ENCODE measurements at places on chromosomes 13 and 19.

GRCh38 chr19:21317821-21318220 is 11.4 kb downstream of the ZNF708 start:
- DNase-seq: no peak

- no peak for DNase-seq
Measured at GRCh38 chr19:44782729-44783128, 5.0 kb downstream of the CBLC start.

GRCh38 chr13:62280590-62280989 is 864.9 kb upstream of the PCDH20 start:
- no peak for DNase-seq

GRCh38 chr13:76474356-76474755 is 411.8 kb downstream of the KCTD12 start:
- no peak for DNase-seq

DNA sequence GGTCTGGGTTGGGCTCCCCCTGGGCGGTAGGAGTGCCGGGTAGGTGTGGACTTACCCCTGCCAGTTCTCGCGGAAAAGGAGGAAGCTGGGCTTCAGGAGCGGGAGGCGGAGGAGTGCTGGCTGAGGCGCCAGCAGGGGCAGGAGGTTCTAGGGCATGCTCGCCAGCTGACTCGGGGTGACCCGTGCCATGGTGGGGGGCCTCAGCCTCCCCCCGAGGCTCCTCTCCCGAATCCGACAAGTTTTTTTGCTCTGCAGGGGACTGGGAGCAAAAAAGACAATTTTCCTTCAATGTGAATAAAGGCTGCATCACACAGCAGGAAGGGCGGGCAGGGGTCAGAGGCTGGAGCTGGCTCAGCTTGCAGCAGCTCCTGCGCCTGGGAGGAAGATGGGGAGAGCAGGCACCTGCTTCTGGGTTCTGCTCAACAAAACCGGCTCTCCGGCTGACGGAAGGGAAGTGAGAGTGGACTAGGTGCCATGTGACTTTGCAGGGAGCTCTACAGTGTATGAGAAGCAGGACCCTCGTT is 26.5 kb downstream of the RANBP3 start:
- DNase-seq: peak; percentile 56

DNA sequence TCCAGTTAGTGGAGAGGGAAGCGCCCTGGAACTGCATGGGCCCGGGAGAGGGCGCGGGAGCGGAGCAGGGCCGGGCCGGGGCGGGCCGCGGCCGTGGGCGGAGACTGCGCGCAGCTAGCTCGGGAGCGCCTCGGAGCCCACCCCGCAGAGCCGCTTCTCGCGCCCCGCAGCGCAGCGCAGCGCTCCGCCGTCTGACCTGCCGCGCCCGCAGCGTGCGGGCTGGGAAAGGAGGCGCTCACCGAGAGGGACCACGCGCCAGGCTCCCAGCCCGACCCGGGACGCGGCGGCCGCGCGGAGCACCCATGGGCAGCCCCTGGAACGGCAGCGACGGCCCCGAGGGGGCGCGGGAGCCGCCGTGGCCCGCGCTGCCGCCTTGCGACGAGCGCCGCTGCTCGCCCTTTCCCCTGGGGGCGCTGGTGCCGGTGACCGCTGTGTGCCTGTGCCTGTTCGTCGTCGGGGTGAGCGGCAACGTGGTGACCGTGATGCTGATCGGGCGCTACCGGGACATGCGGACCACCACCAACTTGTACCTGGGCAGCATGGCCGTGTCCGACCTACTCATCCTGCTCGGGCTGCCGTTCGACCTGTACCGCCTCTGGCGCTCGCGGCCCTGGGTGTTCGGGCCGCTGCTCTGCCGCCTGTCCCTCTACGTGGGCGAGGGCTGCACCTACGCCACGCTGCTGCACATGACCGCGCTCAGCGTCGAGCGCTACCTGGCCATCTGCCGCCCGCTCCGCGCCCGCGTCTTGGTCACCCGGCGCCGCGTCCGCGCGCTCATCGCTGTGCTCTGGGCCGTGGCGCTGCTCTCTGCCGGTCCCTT is at the start of gene MLNR:
Gene MLNR, plus strand, starts transcription at position 303 of the 820 bp plus-strand sequence. Its CDS starts 0 bp downstream, at position 303.
- peak; percentile 72 for DNase-seq

DNA sequence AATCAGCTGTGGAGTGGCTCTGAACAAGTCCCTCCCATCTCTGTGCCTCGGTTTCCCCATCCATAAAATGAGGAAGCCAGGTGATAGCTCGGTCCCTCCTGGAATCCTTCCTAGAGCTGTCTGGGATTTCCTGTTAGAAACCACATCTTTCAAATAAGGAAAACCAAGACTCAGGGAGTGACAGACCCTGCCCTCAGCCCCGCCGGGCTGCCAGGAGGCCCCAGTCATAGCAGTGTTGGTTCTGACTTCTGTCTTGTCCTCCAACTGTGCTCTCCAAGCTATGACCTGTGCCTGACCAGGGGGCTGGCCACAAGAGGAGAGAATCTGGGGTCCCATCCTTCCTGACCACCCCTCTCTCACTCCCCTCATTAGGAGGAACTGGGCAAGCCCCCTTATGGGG is 1.1 kb upstream of the SHD start:
- no peak for DNase-seq

- DNase-seq: no peak
Measured at GRCh38 chr19:46271481-46272197, 25.2 kb upstream of the HIF3A start.

- no peak for DNase-seq
Measured at GRCh38 chr13:98549728-98550317, 27.1 kb downstream of the STK24 start.

DNA sequence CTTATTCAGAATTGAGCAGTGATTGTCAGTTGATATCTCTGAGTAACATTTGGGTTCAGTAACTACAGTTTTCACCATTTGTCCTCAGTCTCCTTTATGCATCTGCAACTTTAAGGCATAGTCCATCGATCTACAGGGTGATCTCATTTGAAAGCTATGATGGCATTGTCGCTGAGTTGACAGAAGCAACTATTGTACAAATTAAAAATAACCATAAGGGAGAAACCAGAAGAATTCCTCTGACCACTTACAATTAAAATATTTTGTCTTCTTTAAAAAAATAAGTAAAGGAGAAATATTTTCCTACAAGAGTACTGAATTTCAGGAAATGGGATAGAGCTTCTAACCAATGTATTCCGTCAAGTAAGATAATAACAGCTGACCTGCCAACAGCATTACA is 30.6 kb downstream of the RAP2A start:
- DNase-seq: no peak

DNA sequence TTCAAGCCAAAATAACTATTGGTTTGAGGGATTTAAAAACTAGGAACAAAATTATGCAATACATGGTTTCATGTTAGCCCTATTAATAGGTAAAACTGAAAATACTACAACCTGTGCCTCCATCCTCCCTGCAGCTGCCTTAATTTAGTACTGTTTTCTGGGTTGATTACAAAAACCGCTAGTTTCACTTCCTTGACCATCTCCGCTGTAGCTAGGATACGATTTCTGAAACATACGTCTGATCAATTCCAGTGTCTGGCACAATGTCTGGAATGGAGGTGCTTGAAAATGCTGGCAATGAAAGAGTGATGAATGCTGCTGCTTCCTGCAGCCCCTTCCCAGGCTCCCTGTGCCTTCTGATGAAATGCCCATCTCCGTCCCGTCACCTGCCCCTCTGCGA is 273.5 kb downstream of the SHISA2 start:
- no peak for DNase-seq

- no peak for DNase-seq
Measured at GRCh38 chr19:50198431-50199258, 4.8 kb upstream of the MYH14 start.

- DNase-seq: no peak
Measured at GRCh38 chr19:48853483-48853882, 14.9 kb downstream of the PLEKHA4 start.

DNA sequence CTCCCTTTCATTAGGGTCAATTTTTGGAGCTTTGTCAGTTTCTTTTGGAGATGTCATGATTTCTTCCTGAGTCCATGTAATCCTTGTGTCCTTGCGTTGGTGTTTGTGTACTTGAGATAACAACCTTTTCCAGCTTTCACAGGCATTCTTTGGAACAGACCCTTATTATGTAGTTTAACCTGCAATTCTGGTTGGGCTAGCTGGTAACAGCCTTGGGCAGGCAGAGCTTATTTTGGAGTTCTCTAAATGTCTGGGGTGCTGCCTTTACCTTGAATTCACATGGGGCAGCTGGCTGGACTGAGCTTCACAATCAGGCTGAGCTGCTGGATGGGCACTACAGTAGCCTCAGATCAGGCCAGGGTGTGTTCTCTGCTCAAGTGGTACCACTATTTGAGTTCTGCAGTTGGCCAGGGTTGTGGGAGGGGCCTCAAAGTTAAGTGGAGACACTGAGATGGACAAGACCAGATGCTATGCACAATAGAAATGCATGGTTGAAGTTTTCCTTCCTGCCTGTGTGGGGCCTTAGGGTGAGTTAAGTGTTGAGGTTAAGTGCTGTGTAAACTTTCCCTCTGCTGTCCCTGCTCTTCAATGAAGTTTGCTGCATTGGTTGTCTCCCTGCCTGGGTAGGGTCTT is 277.3 kb downstream of the ATP8A2 start:
- no peak for DNase-seq

DNA sequence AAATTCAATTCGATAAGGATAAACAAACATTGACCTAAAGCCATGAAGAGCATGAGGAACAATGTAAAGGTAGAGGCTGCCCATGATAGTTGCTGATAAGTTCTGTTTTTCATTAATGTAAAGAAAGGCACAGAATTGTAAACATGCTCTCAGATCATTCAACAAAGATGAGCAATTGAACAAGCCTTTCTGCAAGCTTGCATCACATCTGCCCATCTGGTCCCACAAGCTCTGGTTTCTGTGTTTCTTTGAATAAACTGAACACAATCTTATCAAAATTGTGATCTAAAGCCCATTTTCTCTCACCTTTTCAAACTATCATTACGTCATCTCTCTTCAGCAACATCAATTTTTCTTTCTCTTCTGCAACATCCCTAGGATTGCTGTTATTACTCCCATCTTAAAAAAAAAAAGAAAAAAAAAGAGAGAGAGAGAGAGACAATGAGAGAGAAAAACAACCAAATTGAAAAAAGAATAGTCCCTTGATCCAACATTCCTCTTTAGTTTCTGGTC is 487.2 kb upstream of the GPC6 start:
- no peak for DNase-seq

DNA sequence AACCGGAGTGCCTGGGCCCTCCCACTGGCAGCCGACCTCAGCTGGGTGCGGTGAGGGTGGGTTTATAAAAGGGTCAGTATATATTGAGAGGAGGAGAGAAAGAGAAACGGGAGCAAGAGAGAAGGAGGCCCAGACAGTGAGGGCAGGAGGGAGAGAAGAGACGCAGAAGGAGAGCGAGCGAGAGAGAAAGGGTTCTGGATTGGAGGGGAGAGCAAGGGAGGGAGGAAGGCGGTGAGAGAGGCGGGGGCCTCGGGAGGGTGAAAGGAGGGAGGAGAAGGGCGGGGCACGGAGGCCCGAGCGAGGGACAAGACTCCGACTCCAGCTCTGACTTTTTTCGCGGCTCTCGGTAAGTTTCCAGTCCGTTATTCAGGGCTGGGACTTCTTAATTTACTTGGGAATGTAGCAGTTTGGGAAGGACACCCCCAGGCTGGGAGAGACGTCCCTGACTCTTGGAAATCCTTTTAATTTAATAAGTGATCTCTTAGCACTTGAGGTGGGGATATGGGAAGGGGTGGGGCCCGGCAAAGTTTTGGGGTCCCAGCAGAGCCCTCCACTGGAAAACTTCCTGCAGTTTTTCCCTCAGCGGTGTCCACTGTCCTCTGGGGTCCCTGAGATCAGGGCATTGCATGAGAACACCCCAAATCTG is at the start of gene EMP3:
Gene EMP3, plus strand, starts transcription at position 288 of the 646 bp plus-strand sequence. CDS start 1,293 bp downstream, outside the sequence.
- peak; percentile 76 for DNase-seq

DNA sequence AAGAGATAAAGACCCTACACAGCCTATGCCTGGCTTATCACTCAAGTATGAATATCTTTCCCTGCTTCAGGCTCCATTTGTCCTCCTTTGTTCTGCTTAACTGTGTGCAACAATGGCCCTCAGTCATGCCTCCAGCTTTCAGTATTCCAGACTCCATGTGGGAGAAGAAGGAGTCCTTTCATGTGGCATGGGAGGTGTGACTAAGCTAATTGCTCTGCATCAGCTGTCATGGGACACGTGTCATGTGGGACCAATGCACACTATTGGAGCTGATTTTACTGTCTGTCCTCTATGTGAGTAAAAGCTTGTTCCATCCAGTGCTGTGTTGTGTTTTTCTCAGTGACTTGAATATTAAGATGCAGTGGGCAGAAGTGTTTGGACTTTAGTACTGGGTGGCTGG is 1198.3 kb downstream of the OLFM4 start:
- DNase-seq: no peak

DNA sequence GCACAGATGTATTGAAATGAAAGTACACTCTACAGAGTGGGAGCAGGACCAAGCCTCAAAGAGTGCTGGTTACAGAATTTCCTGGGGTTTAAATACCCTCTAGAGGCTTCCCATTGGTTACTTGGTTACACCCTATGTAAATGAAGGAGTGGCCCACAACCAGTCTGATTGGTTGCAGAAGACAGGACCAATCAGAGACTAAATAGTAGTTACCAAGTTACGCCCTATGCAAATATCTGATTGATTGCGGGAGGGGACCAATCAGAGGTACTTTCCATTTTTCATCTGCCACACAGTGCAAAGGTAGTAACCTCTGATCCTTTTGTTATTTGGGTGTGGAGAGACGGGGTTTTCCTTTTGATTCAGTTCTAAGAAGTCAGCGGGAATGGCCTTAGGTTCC is 5.5 kb upstream of the ZFP82 start:
- no peak for DNase-seq

- DNase-seq: no peak
Measured at GRCh38 chr19:52658595-52658994, 20.4 kb upstream of the ZNF83 start.

- DNase-seq: no peak
Measured at GRCh38 chr19:23949611-23950010, 34.9 kb downstream of the ZNF726 start.

DNA sequence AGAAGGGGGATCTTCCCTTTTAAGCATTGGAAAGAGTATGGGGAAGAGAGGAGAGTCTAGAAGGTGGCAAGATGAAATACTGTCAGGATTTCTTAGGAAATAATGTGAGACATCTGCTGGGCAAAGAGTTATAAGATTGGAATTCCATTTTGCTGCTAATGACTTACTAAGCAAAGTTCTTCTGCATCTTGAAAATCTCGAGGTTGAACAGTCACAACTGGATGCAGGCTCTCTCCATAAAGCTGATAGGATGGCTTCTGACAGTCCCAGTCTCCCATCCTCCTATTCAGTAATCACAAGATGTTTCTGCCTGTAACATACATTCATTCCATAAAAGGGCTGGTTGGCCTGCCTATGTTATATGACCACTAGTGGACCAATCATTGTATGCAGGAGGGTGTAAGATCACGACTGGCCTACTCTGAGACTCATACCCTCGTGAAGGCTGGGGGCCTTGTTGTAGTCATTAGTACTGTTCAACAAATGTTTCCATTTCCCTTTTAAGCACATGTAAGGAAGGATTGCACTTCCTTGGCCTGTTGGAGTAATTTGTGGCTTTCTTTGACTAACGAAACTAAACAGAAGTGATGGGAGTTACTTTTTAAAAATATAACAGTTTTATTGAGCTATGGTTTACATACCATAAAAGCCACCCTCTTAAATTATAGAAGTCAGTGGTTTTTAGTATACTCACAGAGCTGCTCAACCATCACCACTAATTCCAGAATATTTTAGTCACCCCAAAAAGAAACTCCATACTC is 45.0 kb upstream of the TDRD3 start:
- DNase-seq: no peak

- no peak for DNase-seq
Measured at GRCh38 chr13:47705185-47705584, 295.9 kb downstream of the SUCLA2 start.

All from GM13977 (cell line).